Mesothelial cell of epicardium (in vitro differentiated cells): ENCODE measurements at places on chromosomes 1 and 21. TPM values are rescaled to one million over a fixed set of nuclear protein-coding genes. Genes with fewer than 3 reads are reported as not detected.

Gene FCMR
- not detected in 3 replicates for total RNA-seq

Gene LCE3D
- total RNA-seq: not detected in 3 replicates

Gene PSMG1
- total RNA-seq: 33.9 to 38.5 TPM (median 34.5 TPM) in 3 replicates

Gene SLC22A15
- total RNA-seq: 9.7 to 10.1 TPM (median 9.9 TPM) in 3 replicates

Gene CFAP45
- total RNA-seq: 0.18 to 0.20 TPM (median 0.20 TPM) in 3 replicates

Gene C4BPA
- total RNA-seq: 0.09 to 0.20 TPM (median 0.16 TPM) in 3 replicates

Gene DHX9
- total RNA-seq: 230 to 250 TPM (median 241 TPM) in 3 replicates

Gene HPDL
- total RNA-seq: 2.1 to 2.8 TPM (median 2.4 TPM) in 3 replicates

Gene SLC1A7
- 0.09 TPM in 1 of 3 replicates, not detected in the others for total RNA-seq

Gene CIART
- 9.2 to 10.6 TPM (median 9.8 TPM) in 3 replicates for total RNA-seq

Gene TAS1R1
- total RNA-seq: not detected in 3 replicates

Gene CELA2B
- total RNA-seq: not detected in 3 replicates

Gene PTPRF
- 464 to 475 TPM (median 471 TPM) in 3 replicates for total RNA-seq

Gene EVA1C
- 2.1 to 3.8 TPM (median 3.1 TPM) in 3 replicates for total RNA-seq

Gene CAMK2N1
- 25.9 to 29.1 TPM (median 28.5 TPM) in 3 replicates for total RNA-seq

Gene PCAT6
- 9.9 to 10.6 TPM (median 9.9 TPM) in 3 replicates for total RNA-seq

Gene GJA4
- total RNA-seq: not detected in 3 replicates

Gene CRP
- not detected in 3 replicates for total RNA-seq

Gene HTR1D
- total RNA-seq: 0.09 to 0.18 TPM in 2 of 3 replicates, not detected in the other

Gene SLC45A1
- total RNA-seq: 4.1 to 4.9 TPM (median 4.9 TPM) in 3 replicates

Gene KRTAP19-8
- not detected in 3 replicates for total RNA-seq

Gene MIXL1
- 3.2 to 4.3 TPM (median 3.4 TPM) in 3 replicates for total RNA-seq

Gene TMPRSS3
- total RNA-seq: not detected in 3 replicates

Gene C1orf116
- total RNA-seq: 0.44 to 0.67 TPM (median 0.57 TPM) in 3 replicates

Gene NBPF12
- 18.3 to 20.5 TPM (median 19.7 TPM) in 3 replicates for total RNA-seq

Gene ICOSLG
- 3.8 to 4.4 TPM (median 4.2 TPM) in 3 replicates for total RNA-seq

Gene MNDA
- not detected in 3 replicates for total RNA-seq

Gene SLC16A4
- 13.7 to 14.4 TPM (median 13.7 TPM) in 3 replicates for total RNA-seq

Gene ENTREP3
- 51.9 to 56.1 TPM (median 56.0 TPM) in 3 replicates for total RNA-seq

Gene F3
- 23.9 to 28.8 TPM (median 25.2 TPM) in 3 replicates for total RNA-seq

Gene FCRL1
- not detected in 3 replicates for total RNA-seq

Gene TSSK3
- total RNA-seq: 6.6 to 8.1 TPM (median 7.8 TPM) in 3 replicates

Gene KCNA2
- total RNA-seq: 0.58 to 1.1 TPM (median 0.63 TPM) in 3 replicates

Gene LCE1F
- not detected in 3 replicates for total RNA-seq

Gene IFFO2
- total RNA-seq: 7.8 to 10.4 TPM (median 9.1 TPM) in 3 replicates

Gene ABCA4
- 12.7 to 14.5 TPM (median 14.4 TPM) in 3 replicates for total RNA-seq

Gene RGS1
- total RNA-seq: 0.38 to 0.40 TPM in 2 of 3 replicates, not detected in the other

Gene SDF4
- total RNA-seq: 103 to 110 TPM (median 108 TPM) in 3 replicates

Gene KRTAP21-2
- not detected in 3 replicates for total RNA-seq

Gene INPP5B
- 20.7 to 21.5 TPM (median 20.9 TPM) in 3 replicates for total RNA-seq

Gene MAP3K7CL
- total RNA-seq: 0.13 to 0.49 TPM (median 0.34 TPM) in 3 replicates

Gene HSPA6
- total RNA-seq: 0.13 to 0.38 TPM (median 0.25 TPM) in 3 replicates

Gene NBL1
- 20.0 to 22.9 TPM (median 20.3 TPM) in 3 replicates for total RNA-seq

Gene PROK1
- total RNA-seq: 0.69 to 1.3 TPM (median 0.95 TPM) in 3 replicates

Gene CPLANE2
- 7.7 to 10.7 TPM (median 9.1 TPM) in 3 replicates for total RNA-seq
